ENCODE measurements at places on chromosomes 7 and 10. TPM values are rescaled to one million over a fixed set of nuclear protein-coding genes. Genes with fewer than 3 reads are reported as not detected.
A peak's percentile ranks its signal among the peaks of the same experiment; 100 is the strongest.

- no peak for DNase-seq
Observed at GRCh38 chr10:94016727-94017714, 23.3 kb downstream of the PLCE1 start.

GRCh38 chr10:95792874-95793285 is 36.9 kb downstream of the ENTPD1 start:
- DNase-seq: no peak

GRCh38 chr7:151286148-151286547 is 37.7 kb upstream of the SMARCD3 start:
- DNase-seq: no peak

UBTD1 gene
- total RNA-seq: 37.7 TPM

GRCh38 chr10:110224992-110225391 is 17.6 kb downstream of the MXI1 start:
- peak; percentile 47 for DNase-seq

GRCh38 chr7:13801669-13802068 is 187.8 kb downstream of the ETV1 start:
- no peak for DNase-seq

TMEM178B gene
- 0.18 TPM for total RNA-seq

BICC1 gene
- 11.0 TPM for total RNA-seq
